ENCODE measurements at places on chromosomes 3 and 15.

DNA sequence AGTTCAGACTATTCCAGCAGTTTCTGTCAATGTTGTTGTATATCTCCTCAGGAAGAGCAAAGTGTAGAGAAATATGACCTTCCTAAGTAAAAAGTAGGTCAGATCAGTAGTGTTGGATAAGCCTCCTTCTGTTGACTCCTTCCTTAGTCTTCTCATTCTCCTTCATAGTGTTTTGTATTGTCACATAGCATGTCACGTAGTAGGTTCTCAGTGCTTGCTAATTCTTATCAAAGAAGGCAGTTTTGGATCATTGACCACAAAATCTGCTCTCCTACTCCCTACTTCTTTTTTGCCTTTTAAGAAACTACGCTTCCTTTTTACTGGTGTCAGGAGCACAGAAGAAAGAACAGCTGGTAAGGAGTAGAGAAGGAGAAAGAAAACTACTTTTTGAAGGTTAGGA lies 1.0 kb upstream of the MGA start:
- DNase-seq: no peak

DNA sequence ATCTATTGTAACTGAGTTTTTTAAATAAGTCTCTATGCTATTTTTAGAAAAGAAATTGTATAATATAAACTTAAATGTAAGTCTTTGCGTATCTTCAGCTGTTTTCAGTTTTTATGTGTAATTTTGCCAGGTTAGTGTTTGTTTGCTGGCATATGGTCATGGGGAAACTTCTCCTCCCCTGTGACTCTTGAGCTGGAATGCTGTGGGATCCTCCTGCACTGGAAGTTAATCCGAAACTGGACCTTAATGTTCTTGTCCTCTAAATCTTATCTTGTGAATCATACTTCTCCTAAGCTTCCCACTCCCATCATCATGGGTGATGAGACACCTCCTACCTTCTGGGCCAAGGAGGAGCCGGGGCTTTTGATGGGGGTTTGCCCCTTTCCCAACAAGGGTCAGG lies 52.4 kb upstream of the CHST2 start:
- no peak for DNase-seq

- no peak for DNase-seq
Observed at GRCh38 chr3:122930063-122930997, 97.2 kb downstream of the SEMA5B start.

DNA sequence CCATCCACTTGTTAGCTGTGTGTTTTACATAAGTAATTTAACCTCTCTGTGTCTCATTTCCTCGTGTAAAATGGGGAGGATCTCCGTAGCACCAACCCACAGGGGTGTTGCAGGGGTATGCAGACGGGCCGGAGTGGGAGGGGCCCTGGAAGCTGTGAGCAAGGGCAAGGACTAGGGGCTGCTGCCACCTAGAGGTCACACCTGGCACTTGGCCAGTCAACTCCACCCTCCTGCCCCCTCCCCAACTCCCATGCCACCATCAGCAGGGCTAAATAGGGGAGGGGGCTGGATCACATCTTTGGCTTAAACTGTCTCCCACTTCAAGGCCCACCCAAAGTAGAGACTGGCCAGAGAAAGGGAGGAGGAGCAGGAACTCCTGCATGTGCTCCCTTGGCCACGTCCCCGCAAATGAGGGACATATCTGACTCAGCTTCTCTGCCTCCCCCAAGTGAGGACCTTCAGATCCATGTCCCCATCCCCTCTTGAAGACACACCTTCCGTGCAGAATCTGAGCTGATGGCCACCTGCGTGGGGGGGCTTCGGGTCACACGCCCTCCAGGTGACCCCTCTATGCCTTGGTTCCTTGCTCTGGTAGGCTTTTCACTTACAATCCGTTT lies 2.6 kb downstream of the CCDC9B start:
- peak; percentile 77 for DNase-seq

DNA sequence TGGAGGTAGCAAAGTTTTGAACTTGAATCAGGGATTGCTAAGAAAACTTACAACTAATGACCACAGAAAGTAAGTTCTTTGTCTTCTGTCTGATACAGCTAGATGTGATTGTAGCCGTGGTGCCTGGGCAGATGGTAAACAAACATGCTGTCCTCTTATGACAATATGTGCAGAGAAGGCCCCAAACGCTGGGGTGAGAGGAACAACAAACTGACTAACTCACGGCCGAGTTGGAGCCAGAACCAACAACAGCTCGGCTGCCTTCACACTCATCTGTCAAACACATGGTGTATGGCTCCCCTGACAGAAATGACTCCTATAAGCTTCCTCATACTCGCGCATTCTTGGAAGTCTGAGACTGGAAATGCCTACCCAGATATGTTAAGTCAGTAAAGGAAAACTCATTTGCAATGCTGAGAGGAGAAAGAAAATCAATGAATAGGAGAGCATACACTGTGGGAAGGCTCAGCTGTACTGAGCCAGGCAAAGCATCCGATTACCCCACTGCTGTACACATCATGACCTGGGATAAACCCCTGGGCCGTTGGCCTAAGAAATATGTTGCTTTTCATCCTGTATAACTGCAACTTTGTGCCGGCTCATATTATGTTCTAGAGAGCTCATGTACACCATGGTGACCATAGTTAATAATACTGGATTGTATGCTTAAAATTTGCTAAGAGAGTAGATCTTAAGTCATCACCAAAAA lies 5.7 kb downstream of the THBS1 start:
- no peak for DNase-seq

- DNase-seq: no peak
Observed at GRCh38 chr3:59444294-59444671, 394.5 kb upstream of the CFAP20DC start.

- DNase-seq: no peak
Observed at GRCh38 chr3:54965746-54966145, 37.9 kb upstream of the LRTM1 start.

GRCh38 chr3:142568393-142569017 lies 10.0 kb downstream of the ATR start:
- DNase-seq: no peak

DNA sequence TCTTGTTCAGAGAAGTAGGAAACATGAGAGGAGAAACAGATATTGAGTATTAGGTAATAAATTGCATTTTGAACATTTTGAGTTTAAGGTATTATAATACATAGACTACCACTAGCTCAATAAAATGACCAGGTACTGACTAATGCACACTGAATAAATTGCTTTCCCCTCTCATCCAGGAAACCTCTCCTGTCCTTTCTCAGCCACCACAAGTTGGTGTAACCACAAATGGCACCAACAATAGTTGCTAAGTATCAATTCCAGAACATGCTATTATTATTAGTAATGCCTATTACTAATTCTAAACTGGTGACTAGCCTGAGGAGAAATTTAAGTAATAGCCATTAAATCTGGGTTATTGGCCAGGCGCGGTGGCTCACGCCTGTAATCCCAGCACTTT lies 47.3 kb upstream of the XRN1 start:
- no peak for DNase-seq

- DNase-seq: peak; percentile 37
Observed at GRCh38 chr3:4492208-4493013, 737 bp upstream of the ITPR1 start.

DNA sequence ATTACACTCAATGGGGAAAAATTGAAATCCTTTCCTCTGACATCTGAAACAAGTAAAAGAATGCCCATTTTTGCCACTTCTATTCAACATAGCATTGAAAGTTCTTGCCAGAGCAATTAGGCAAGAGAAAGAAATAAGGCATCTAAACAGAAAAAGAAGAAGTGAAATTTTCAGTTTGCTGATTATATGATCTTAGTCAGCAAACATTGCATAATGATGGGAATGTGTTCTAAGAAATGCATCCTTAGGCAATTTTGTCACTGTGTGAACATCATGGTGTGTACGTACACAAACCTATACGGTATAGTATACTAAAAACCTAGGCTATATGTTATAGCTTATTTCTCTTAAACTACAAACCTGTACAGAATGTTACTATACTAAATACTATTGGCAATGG lies 278.0 kb downstream of the CGGBP1 start:
- no peak for DNase-seq

- DNase-seq: no peak
Observed at GRCh38 chr15:74630284-74631086, 14.8 kb downstream of the CLK3 start.

DNA sequence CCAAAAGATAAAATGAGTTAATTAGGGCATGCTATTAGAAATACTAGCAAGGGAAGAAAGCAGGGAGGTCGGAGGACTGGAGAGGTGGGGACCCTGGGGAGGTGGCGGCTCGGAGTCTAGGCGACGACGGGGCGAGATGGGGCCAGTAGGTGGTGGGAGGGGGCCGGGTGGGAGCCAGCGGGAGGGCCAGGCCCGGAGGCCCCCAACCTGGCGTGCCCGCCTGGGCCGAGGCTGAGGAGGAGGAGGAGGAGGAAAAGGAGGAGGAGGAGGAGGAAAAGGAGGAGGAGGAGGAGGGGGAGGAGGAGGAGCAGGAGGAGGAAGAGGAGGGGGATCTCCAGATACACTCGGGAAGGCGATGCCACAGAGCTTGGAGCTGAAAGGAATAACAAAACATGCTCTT lies 426.2 kb downstream of the NR2F2 start:
- DNase-seq: no peak

GRCh38 chr3:123576122-123576521 lies 8.7 kb downstream of the HACD2 start:
- DNase-seq: no peak

- DNase-seq: peak; percentile 68
Observed at GRCh38 chr15:69758810-69759790, 306.5 kb downstream of the RPLP1 start.

DNA sequence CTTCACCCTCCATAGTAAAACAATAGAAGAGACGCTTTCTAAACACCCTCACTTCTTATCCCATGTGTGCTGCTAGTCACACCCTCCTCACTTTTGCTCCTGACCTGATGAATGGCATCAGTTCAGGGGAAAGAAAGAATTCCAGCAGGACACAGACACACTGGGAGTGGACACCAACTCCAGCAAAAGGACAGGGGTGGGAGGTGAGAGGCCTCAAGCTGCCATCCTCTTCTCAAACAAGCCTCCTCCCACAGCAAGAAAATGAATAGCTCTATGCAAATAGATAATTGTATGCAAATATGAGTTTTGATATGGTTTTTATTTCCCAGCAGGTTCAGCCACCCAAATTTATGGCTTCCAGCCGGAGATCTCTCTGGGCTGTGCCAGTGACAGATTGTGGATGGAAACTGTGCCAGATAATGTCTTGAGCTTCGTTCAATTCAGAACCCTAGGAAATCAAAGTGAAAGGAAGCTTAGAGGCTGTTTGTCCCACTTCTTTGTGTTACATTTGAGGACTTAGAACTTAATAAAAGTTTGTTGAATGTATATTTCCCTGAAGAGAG lies 209.3 kb upstream of the PPP2R3A start:
- DNase-seq: no peak

GRCh38 chr3:150370999-150371398 lies 37.1 kb upstream of the TSC22D2 start:
- DNase-seq: no peak

GRCh38 chr3:17027318-17027717 lies 142.6 kb downstream of the PLCL2 start:
- DNase-seq: no peak

DNA sequence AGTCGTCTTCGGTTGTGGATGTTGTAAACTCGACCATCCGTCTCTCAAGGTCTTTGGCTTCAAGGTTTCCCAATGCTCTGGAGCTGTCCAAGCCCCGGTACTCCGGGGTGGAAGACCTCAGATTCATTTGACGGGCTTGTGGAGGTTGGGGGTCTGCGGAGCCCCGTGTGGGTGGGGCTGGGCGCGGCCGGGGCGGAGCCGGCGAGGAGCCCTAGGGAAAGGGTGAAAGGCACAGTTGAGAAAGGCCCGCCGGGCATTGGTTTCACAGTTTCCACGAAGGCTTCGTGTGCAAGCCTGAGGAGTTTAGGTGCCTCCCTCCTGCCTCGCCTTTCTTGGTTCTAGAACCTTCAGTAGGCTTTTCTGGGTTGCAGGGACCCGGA lies 360 bp upstream of the MGA start:
- no peak for DNase-seq

DNA sequence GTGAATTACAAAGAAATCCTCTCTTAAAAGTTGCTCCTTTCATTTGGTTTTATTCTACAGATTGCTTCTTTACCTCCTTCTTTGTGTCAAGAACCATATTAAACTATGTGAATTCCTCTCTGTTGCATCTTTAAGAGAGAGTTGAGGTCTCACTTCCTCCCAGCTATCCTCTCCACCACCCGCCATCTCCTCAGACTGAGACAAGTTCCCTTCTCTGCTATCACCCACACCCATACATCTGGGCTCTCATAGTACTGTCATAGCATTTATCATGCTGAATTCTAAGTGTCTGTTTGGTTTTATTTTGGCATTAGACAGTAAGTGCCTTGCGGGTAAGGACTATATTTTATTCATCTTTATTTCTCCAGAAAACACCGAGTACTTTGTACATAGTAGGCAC lies 54.2 kb downstream of the B3GALNT1 start:
- DNase-seq: no peak

DNA sequence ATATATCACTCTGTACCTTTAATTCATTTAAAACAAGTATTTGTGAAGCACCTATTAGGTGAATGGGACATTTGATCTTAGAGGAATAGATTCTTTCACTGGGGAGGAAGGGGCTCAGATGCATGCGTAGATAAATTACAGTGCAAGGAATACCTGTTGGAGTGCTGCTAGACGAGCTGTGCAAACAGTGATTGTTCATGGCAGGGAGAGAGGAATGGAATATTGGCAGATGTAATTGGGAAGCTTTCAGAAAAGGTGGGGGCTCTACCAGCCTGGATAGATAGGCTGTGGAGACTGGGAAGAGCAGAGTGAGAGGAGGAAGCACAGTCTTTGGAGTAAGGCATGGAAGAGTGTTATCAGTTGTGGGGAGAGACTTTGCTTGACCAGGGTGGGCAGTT lies 116.8 kb downstream of the AKAP13 start:
- DNase-seq: no peak

DNA sequence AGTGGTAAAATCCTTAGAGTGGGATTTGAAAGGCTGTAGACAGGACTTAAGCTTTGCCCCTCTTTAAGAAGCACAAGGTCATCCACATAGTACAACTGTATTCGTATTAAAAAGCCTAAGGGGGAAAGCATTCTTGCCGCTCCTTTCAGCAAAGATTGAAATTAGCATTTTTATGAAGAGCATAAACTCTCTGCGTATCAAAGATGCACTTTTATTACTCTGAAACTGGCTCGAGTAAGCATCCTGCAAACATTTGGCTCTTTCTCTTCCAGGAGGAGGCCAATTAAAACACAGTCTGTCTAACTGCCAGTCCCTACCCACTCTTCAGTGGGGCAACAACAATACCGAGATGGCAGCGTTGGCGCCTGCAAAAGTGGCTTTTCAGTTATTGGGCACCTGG lies 192.5 kb upstream of the TPRG1 start:
- no peak for DNase-seq

GRCh38 chr15:91941871-91942658 lies 88.6 kb downstream of the SLCO3A1 start:
- no peak for DNase-seq

DNA sequence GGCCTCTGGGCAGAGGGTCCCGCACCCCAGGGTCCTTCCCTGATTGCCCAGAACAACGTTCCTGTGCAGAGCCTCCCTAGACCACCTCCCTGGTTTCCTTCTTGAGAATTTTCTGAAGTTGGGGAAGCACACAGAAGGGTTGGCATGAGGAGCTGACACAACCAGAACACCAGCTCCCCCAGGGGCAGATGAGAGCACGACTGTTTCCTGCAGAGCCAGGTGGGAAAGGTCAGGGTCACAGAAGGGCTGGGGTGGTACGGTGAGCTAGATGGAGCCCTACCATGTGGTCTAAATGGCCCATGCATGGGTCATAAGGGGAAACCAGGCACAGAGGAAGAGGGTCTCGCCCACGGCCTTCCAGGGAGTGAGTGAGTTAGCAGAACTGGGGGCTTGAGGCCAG lies 10.4 kb downstream of the PPCDC start:
- no peak for DNase-seq

Data from stimulated activated CD4-positive, alpha-beta T cell treated with anti-CD3 and anti-CD28 coated beads, Interleukin-12 subunit alpha, Interleukin-12 subunit beta, amount 100 ng/mL, for 4 hours (primary cell).